Endodermal cell (in vitro differentiated cells): ENCODE measurements at places on chromosomes 5 and 9. TPM values are rescaled to one million over a fixed set of nuclear protein-coding genes. Genes with fewer than 3 reads are reported as not detected.
A peak's percentile ranks its signal among the peaks of the same experiment; 100 is the strongest.

DNA sequence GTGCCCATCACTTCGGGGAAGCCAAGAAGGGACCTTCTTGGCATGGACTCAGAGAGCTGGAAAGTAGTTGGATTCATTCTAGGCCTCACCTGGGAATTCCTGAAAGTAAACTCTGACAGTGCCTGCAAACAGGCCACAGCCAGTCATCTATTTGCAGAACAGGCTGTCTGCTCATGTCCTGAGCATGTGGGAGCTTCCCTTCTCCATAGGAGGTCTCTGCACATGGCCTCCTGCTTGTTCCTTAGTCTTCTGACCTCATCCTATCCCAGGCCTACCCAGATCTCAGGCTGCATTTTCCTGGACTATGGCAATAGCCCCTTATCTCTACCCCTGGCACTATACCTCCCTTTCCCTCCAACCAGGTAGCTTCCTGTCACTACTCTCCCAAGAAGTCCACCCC lies 67.2 kb upstream of the FSTL4 start:
- DNase-seq, result peak; percentile 23

- DNase-seq, result peak; percentile 84
Measured at GRCh38 chr5:75053304-75054133, 1.2 kb upstream of the GCNT4 start.

TPPP gene
- 0.22 to 1.1 TPM (median 0.29 TPM) in 3 replicates for total RNA-seq

GPR21 gene
- total RNA-seq, result 1.0 to 1.5 TPM (median 1.2 TPM) in 3 replicates

CD180 gene
- not detected in 3 replicates for total RNA-seq

DNA sequence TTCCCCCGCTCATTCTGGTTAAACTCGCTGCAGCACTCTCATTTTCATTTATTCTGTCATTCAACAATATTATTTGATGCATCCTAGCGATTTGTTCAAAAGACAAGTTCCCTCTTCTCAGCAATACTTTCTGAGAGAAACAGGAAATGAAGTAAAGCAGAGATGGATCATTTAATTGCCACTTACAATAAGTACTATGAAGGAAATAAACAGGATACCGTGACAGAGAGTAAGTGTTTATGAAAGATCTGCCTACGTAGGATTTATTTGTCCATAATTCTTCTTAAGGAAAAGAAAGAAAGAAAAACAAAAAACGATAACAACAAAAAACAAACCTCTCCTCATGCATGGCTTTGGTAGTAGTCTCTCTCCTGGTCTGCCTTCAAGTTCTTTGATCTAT lies 406.8 kb upstream of the ZNF608 start:
- no peak for DNase-seq

BTNL8 gene
- total RNA-seq, result not detected in 3 replicates

- DNase-seq, result peak; percentile 59
Measured at GRCh38 chr5:32074401-32074800, 99.7 kb downstream of the GOLPH3 start.

DNA sequence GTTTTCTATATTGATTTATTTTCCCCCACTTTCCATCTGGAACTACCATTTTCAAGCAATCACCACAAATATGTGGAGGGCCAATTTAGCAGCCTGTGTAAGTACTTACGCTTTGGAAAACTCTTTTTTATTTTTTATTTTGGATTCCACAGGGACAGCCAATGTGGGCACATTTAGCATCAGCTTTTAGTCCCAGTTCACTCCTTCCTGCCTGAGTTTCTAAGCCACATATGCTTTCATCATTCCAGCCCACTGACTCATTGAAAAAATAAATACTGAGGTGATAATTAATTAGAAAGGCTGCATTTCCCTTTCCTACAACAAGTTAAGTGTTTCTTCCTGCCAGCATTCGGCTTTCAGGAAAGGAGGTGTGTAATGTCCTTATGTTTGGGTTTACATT lies 76.8 kb downstream of the TMEM167A start:
- no peak for DNase-seq

CATSPER3 gene
- total RNA-seq, result 0.63 and 0.68 TPM in 2 replicates

P4HA2 gene
- total RNA-seq, result 18.9 to 172 TPM (median 19.6 TPM) in 3 replicates

DNA sequence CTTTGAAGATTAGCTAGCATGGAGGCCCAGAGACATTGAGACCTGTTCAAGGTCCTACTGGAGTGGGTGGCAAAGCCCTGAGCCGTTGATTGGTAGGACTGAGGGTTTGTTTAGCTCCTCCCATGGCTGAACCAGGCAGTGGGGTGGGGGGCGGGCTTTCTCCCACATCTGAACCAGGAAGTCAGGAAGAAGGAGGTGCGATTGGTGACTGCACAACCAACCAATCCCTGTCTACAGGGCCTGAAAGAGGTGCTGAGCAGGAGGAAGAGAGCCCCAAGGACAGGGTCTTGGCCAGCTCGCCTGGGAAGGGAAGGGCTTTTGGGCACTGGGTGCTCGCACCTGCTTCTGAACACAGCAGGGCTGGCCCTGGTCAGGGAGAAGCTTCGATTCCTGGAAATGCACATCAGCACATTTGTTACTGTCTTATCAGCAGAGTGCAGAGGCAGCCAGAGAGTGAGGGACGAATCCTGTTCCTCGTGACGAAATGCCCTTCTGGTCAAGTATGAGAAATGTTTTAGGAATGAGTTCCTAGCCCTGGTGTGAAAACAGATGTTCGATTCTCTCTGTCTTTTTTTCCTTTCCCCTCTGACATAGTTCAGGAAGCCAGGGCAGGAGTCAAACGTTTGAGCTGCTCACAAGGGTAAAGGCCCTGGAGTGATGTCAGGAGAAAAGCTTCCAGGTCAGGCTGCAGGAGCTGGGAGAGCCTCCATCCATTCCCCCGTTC lies 294.8 kb upstream of the KLF4 start:
- DNase-seq, result peak; percentile 59

GRCh38 chr5:6454628-6455053 lies 6.0 kb downstream of the UBE2QL1 start:
- no peak for DNase-seq

DNA sequence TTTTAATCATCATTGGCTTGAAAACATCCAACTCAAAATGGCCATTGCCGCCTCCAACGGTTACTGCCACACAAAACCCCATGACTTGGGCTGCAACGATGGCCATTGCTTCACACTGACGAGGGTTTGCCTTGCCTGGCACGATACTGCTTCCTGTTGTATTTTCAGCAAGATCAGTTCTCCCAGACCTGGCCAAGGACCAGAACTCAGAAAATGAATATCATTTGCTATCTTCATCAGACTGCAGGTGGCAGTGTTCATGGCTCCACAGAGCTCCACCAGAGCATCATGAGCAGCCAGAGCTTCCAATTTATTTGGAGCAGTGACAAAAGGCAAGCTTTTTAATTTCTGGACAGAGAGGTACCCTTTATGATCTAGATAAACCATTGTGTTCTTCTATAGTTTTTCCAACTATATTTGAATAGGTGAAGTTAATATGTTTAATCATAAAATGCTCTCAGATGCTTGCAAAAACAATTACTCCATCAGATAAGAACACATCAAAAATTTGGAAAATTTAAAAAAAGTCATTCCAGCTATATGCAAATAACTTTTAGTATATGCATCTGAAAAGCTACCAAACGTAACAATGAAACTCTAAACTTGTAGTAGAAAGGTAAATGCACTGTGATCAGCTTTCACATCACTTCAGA lies 10.4 kb downstream of the AMACR start:
- peak; percentile 58 for DNase-seq

- no peak for DNase-seq
Measured at GRCh38 chr5:1201327-1202025, at the start of gene SLC6A19. Gene SLC6A19, plus strand, starts transcription at chr5:1201595. Its CDS starts 56 bp downstream, at chr5:1201651.

DNA sequence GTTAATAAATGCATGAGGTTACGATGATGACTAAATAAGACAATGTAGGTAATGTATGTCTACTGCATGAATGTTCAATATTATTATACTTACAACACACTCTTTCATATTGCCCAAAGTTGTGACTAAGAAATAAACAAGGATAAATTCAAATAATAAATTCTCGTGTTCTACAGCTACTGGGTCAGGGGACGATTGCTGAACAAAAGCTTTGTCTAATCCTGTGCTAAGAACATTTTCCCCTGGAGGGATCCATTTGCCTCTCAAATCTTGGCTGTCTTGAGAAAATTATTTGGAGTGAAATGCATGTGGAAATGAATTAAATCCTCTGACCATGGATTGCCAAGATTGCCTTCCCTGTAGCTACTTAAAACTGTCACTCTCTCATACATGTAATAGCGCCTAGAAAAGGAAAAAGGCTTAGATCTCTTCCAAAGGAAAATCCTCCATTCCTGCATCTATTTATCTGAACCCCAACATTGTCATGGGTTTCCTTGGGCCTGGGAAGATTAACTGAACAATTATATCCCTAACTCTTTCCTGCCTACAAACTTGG lies 893.8 kb upstream of the ACO1 start:
- no peak for DNase-seq

DNA sequence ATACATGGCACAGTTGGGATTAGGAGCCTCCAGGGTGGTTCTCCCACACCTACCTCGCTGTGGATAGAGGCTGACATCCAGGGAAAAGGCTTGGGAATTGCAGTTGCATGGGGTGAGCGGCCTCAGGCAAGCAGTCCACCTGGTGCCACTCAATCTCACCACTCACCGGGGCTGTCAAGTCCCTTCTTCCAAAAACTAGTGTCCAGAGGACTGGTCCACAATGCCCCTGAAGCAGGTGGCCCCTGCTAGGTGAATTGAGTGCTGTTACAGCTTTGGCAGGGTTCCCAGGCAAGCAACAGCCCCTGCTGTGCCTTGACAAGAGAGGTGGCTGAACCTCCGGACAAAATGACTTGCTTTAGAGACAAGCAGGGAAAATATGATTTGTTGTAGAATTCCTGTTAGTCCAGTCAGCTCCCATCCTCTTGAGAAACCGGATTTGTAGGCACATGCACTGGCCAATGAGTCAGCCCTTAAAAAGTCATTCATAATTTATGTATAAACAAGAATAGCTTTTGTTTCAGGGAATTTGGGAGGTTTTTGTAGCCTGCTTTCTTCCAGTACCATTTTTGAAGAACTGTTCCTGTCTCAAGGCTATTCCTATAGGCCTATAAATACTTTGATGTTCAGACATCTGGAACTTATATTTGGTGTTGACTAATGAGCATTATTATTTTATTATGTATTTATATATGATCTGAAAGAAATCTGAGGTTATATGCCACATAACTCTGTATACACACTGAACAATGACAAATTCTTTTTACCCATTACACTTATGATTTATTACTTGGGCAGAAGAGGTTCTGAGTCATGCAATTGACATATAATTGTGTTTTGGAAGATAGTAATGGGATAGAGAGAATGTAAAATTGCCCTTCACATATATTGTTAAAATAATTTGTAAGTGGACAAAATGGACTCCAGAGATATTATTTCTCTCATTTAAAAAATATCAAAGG lies 411.1 kb downstream of the ACTL7B start:
- no peak for DNase-seq

GRCh38 chr9:125902831-125903512 lies 155.8 kb downstream of the PBX3 start:
- DNase-seq, result no peak

GRCh38 chr9:126558051-126558665 lies 55.6 kb upstream of the LMX1B start:
- DNase-seq, result peak; percentile 93

GRCh38 chr5:66882606-66883227 lies 286.5 kb downstream of the MAST4 start:
- no peak for DNase-seq

AFAP1L1 gene
- total RNA-seq, result 0.55 to 4.7 TPM (median 0.58 TPM) in 3 replicates

DNA sequence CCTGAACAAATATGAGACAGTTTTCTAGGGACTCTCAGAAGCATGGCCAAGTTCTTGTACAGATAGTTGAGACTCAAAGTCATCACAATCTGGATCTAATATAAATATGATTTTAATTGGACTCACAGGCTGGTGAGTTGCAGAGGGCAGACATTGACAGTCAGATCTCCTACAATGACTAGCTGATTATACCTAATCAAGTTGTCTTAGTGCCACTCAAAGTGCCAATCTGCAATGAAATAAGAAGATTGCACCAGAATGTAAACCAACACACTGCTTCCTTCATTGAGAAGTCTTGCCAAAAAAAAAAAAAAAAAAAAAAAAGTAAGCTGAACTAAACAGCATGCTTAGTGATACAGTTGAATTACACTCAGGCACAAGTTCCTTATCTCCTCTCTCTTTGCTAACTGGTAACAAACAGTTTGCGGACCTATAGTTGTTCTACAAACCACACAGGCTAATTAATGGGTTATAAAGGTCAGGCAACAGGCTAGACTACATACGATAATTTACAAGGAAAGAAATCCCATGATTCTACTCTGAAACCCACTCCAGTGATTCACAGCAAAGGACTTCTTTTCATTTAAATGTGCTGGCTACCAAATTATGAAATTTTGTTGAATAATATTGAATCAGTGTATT lies 107.3 kb upstream of the NIPBL start:
- DNase-seq, result no peak

- peak; percentile 91 for DNase-seq
Measured at GRCh38 chr9:112866662-112867274, 23.9 kb downstream of the SLC46A2 start.

DNA sequence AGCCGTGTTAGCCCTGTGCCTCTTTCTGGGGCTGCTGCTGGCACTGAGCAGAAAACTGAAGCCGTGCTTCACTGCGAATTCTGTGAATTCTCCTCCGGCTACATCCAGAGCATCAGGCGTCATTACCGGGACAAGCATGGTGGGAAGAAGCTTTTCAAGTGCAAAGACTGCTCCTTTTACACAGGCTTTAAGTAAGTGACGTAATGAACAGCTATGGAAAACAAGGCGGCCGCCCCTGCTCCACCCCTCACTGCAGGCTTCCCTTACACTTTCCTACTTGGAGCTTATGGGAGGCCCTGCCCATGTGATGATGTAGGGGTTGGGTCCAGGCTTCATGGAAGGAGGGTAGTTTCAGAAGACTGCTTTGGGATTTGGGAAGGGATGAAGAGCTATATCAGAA lies 109.1 kb downstream of the ZNF462 start:
- DNase-seq, result no peak

IFNA17 gene
- not detected in 2 replicates for total RNA-seq

PTPRD gene
- total RNA-seq, result 83.1 and 97.4 TPM in 2 replicates

DNA sequence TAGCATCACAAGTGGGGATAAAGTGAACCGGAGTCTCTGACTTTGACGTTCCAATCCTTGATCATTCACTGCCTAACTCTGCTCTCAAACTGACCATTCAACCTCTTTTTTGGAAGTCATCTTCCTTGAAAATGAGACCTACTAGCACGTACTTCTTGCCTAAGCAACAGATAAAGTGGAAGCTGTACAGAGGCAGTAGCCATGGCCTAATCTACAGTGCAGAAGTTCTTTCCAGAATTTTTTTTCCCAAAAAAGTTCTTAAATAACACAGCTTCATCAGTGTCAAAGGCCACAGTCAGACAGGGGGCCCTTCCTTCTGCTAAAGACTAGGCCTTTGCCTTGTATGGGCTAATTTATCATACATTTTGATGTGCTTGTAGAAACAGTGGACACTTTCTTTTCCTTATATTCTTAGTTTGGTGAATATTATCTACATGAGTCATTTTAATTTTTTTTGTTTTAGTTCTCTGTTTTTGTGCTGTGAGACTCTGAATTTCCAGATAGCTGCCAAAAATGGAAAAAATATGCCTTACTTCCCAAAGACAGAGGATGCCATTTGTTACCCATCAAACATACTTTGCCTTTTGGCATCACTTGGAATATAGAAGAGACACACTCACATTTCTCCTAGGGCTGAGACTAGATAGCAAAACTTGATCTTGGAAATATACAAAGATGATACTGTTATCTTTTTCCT lies 96.3 kb upstream of the VCAN start:
- DNase-seq, result no peak

GRCh38 chr9:68522954-68523353 lies 17.7 kb downstream of the TMEM252 start:
- DNase-seq, result no peak
